BE2C (cell line): ENCODE measurements at places on chromosomes 5 and 9.
A peak's percentile ranks its signal among the peaks of the same experiment; 100 is the strongest.

DNA sequence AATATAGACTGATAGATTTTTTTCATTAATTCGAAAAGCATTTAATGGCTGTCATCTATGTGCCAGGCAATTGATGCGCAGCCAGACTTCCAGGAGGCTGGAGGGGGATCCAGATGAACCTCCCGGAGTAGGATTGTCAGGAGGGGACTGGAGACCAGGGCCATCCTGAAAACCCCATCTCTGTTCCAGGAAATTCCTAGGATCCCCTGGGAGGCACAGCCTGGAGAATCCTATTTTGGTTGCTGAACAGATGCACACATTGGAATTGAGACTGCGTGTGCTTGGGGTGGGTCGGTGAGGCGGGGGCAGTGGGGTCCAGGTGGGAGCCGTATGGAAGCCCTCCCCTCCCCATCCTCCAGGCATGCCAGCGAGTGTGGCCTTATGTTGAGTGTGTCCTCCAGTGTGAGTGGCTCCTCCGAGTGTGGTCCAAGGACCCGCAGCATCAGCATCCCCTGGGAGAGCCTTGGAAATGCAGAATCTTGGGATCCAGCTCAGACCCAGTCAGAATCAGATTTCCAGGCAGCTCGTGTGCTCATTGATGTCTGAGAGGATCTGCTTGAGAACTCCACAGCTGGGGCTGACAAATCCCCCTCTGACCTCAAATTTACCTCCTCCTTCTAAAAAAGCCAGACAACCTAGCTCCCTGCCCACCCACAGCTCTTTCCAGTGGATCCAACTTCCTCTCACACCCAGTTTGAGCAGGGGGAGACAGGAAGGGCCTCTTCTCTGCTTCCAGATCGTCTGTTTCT is 38.7 kb downstream of the ROPN1L start:
- DNase-seq: no peak

GRCh38 chr5:54156577-54156976 is 153.8 kb downstream of the ARL15 start:
- DNase-seq: no peak

DNA sequence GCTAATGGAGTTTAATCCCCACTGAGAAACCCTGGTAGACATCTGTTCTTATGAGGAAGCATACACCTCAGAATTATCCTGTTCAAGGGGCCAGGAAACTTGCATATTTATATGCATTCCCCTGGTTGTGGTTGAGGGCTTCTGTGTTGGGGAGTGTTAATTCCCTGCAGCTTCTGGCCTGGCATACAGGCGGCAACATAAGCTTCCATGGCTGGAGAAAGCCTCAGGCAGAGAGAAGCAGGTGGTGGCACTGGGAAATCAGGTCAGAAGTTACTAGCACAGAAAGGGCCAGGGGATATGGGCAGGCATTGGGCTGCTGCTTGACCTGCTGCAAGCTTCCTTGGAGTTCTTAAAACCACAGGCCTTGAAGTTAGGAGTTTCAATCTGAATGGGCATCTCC is 166.1 kb upstream of the SEMA6A start:
- no peak for DNase-seq

DNA sequence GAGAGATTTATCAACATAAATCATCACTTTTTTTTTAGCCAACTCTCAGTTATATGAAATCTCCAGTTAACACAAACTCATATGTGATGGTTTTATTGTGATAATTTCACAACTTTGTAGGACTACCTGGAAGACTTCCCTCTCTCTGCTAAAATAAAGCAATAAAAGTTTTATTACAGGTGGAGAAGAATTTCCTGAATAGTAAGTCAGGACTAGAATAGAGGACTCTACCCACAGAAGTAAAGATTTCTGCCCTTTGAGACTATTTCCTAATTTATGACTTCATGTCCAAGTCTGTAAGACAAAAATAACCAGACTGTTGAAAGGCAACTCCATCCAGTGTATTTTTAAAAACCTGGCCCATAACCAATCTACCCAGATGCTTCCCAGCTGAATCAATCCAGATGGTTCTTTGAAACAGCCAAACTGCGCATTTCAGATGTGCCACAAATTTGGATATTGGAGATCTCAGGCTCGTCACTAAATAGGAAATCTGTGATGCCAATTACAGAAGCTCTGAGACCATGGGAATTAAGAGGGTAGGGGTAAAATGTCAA is 234.0 kb upstream of the NMUR2 start:
- DNase-seq: no peak

DNA sequence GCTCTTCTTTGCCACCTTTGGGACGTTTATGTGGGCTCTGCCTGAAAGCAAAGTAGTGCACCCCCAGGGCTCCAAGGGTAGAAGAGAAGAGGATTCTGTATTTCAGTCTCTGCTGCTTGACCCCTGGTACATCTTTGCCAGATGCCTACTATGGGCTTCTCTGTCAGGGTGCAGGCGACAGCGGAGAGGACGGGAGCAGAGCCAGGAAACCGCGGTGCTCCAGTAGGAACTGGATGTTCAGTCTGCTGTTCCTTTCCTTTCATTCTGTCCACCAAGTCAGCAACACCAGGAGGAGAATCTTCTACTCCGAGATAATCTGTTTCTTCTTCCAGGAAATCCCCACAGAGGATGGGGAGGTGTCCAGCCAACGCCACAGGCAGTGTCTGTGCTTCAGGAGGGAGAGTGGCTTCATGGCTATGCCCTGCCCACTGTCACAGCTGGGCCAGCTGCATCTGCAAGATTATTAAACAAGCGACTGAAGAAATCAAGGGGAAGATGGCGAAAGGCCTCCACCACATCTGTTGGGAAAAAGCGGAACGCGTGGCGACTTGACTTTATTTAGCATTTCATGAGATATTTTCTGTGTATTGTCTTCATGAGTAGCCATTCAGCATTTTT is 398.3 kb downstream of the IRX1 start:
- no peak for DNase-seq

GRCh38 chr9:78356634-78357033 is 59.7 kb downstream of the PSAT1 start:
- no peak for DNase-seq

DNA sequence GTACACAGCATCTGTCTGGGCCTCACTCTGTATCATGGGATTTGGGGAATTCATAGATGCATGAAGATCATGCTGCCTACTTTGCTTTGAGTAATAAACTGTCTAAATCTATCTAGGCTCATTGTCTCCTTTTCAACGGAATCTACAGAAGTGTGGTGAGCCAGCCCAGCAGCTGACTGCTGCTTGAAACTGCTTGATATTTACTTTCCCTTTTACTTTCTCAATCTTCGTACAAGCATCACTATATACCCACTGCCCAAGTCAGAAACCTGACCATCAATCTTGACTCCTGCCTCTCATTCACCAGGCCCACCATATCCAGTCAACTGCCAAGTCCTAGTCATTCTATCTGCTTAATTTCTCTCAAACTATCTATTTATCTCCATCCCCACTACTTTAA is 142.9 kb downstream of the NR2F1-AS1 start:
- DNase-seq: no peak

- DNase-seq: no peak
Observed at GRCh38 chr9:78746010-78746409, 449.1 kb downstream of the PSAT1 start.

- DNase-seq: peak; percentile 18
Observed at GRCh38 chr9:21392270-21392669, 7.1 kb upstream of the IFNA2 start.

GRCh38 chr9:113659740-113660139 is 196.2 kb downstream of the RGS3 start:
- DNase-seq: no peak

GRCh38 chr5:9483243-9483642 is 62.6 kb downstream of the SEMA5A start:
- DNase-seq: no peak

DNA sequence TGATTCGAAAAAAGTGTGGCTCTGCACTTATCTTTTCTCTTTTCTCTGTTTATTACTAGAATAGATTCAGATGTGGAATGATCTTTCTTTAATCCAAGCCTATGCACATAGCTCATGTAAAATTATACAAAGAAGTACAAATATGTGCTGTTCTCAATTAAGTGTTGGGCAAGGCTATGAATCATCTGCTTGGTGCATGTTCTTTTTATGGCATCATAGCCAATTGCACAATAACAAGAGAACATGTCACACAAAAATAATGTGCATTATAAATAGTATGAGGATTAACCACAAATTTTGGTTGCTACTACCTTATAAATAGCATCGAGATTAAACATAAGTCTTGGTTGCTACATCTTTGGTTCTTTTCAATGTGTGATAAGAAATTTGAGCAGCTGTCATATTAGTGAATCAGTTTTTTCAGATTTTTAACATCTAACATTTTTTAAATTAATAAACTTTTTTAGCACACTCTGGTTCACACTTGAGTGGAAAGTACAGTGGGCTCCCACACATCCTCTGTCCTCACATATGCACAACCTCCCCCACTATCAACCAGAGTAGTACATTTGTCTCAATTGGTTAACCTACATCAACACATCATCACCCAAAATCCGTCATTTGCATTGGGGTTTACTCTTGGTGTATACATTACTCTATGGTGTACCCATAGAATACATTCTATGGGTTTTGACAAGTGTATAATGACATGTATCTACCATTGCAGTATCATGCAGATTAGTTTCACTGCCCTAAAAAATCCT is 6.8 kb upstream of the RECK start:
- no peak for DNase-seq

GRCh38 chr5:164475339-164475977 is 970.0 kb downstream of the MAT2B start:
- DNase-seq: no peak

GRCh38 chr9:91886414-91887076 is 63.5 kb downstream of the ROR2 start:
- no peak for DNase-seq

DNA sequence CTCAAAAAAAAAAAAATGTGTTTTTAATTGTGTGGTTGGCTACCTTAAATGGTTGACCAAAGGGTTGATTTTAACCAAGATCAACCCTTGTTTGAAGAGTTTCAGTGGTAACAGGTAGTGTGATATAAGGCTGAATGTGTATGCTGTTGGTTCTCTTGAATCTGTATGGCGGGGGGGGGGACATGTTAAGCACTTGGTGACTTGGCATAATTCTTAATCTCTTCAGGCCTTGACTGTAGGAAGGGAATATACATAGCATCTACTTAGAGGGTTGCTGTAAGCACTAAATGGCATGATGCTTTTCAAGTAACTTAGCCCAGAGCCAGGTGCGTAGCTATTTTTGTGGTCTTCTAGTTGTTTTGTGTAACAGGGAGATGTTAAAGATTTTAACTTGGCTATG is 5.6 kb upstream of the SPRY4 start:
- no peak for DNase-seq

- DNase-seq: no peak
Observed at GRCh38 chr9:136225366-136225747, 20.3 kb downstream of the QSOX2 start.

GRCh38 chr5:82640916-82641315 is 362.8 kb upstream of the RPS23 start:
- no peak for DNase-seq

DNA sequence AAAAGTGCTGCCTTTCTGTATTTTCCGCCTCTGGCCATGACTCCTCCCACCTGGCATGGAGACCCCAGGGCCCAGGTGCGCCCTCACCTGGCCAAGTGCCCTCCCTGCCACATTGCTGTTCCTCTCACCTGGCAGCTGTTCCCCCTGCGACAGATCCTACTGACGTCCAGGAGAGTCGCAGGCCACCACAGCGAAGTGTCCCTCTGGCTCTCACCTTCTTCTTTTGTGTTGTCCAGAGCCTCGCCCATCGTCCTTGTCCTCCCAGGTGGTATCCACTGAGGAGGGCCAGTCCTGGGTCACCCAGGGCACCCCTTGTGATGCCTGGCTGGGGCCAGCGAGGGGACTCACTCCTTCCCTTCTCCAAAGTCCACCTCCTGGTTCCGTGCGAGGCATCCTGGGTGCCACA is 2.6 kb downstream of the NKD2 start:
- peak; percentile 2 for DNase-seq

DNA sequence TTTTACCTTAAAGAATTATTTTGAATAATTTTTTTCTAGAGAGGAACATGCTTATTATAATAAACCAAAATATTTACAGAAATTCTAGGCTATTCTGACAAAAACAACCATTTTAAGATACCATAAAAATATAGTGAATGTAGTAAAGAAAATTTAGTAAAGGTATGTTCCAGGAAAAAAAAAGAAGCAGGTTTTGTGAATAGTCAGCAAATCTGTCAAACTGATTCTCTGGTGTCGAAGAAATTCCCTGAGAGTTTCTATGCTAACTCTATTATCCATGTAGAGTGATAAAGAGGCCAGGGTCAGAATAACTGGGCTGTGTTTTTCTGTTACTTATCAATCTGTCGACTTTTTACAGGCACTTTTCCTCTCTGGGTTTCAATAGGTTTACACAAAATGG is 459.2 kb downstream of the KIF4B start:
- DNase-seq: no peak

DNA sequence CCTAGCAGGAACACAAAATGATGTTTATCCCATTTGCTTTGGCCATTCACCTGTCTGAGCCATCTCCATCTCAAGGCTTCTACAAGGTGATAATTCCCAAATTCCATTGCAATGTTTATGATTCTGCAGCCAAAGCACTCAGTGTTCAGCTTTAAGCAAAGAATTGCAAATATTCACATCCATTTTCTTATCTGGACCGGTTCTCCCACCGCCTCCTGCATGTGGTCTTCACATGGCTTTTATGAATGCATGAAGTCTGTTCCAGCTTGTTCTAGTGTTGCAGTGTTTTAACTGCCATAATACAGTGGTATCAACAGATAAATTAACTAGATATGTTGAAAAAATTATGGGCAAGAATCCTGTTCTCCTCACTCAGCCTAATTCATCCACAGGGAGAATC is 443.0 kb upstream of the KLF4 start:
- no peak for DNase-seq

DNA sequence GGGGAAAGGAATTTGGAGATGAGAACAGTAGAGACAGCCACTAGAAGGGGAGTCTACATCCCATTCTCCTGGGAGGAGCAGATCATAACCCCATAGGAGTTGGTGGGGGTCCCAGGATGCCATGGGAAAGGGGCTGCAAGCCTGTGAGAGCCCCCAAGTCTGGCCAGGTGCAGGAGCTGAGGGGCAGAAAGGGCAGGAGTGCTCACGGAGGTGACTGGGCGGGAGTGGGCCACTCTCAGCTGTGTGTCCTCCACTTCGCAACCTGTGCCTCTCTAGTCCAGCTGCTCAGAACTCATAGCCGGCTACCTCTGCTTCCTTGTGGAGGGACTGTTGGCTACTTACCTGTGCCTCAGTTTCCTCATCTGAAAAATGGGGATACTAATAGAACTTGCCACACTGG is 263.9 kb downstream of the FSTL4 start:
- DNase-seq: no peak

DNA sequence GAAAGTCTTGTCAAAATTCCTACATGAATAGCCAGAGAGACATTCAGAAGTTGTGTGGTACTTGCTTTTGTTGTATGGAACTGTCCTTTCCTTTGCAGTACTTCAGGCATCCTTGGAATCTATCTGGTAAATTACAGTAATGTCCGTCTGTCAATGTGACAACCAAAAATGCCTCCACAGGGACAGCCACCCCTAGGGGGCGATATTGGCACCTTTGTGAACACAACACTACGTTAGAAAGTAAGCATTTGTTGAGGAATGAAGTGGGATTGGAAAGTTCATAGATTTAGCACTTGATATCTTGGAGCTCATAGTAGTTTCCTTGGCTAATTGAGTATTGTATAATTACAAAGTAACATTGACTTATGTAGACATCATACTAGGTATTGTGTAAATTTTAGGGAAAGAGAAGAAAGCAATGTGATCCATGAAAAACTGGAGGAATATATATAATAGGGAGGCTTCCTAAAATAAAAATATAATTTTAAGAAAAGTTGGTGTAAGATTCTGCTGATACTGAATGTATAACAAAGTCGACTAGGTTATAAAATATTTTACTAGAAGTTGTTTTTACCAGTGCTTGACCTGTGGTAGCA is 32.7 kb downstream of the TMEFF1 start:
- DNase-seq: peak; percentile 86

GRCh38 chr5:119945691-119946090 is 316.3 kb downstream of the FAM170A start:
- DNase-seq: no peak
